ENCODE measurements at places on chromosomes 1 and 21. TPM values are rescaled to one million over a fixed set of nuclear protein-coding genes. Genes with fewer than 3 reads are reported as not detected.

GRCh38 chr1:74463333-74463988 lies 49.0 kb downstream of the LRRC53 start:
- no peak for DNase-seq

GRCh38 chr1:225418598-225418997 lies 9.2 kb downstream of the LBR start:
- no peak for DNase-seq

DNA sequence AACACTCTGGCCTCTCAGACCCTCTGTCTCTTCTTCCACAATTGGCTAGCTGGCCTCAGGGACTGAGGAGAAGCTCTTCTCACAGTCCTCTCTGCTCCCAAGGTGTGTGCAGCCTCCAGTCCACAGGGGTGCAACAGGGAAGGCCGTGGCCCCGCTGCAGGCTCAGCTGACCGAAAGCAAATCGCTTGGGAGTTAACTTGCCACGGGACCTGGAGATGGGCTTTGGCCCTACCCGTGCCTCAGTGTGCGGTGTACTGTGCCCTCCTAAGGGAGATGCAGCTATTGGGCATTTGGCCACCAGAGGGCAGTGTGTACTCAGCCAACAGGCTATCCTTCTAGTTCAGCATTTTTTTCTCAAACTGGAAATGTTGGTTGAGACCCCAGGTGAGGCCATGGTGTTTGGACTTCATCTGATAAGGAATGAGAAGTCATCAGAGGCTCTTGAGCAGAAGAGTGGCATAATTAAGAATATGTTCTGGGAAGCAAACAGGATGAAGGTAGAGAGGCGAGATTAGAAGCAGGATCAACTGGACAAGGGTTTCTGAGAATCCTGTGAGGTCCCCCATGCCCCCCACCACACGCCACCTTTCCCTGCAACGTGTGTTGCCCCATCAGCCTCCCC lies 42.5 kb upstream of the TMEM125 start:
- DNase-seq: peak; percentile 82

GRCh38 chr1:11516961-11517635 lies 38.1 kb downstream of the DISP3 start:
- DNase-seq: no peak

NID1 gene
- 89.4 TPM for total RNA-seq

- peak; percentile 13 for DNase-seq
Observed at GRCh38 chr1:72845381-72845780, 563.0 kb upstream of the NEGR1 start.

DNA sequence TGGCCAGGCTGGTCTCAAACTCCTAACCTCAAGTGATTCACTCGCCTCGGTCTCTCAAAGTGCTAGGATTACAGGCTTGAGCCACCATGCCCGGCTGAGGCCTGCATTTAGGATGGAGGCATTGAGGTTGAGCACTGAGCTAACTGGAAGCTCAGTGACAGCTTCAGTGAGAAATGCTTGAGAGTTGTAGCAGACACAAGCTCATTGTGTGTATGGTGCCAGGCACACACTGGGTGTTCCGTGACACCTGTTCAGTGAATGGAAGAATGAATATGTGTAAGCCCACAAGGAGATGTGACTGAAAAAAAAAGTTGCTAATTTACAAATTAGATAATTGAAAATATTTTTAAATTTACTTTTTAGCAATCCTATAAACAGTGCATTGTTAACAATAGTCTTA lies 21.8 kb downstream of the LURAP1 start:
- DNase-seq: no peak

CCDC27 gene
- total RNA-seq: not detected

HHAT gene
- total RNA-seq: 14.4 TPM

FCRLB gene
- total RNA-seq: 0.23 TPM

CHTOP gene
- 69.4 TPM for total RNA-seq

F5 gene
- total RNA-seq: 154 TPM

CELSR2 gene
- total RNA-seq: 20.9 TPM

GBP1 gene
- total RNA-seq: 30.3 TPM

DNA sequence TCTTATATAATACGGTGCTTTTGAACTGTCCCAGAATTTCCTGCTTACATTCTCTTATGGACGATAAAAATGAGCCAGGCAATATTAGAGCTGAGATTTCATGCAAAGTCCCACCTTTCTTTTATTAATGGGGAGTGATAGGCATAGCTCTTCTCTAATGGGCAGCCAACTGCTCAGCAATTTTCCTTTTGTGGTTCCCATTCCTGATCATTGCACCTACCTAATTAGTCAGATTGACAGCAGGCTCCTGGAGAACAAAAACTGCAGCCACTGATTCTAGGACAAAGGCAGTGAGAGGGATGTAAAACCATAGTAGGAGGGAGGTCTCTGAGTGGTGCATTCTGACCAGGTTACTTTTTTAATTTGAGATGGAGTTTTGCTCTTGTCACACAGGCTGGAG lies 110.4 kb downstream of the UCK2 start:
- DNase-seq: no peak

SYNC gene
- 17.4 TPM for total RNA-seq

GRCh38 chr1:89632657-89633247 lies at the start of gene LRRC8C:
LRRC8C (plus strand) TSS chr1:89633120; CDS start chr1:89686474, 53,354 bp downstream.
- DNase-seq: peak; percentile 80

HSF2BP gene
- 0.26 TPM for total RNA-seq

- no peak for DNase-seq
Observed at GRCh38 chr1:145886816-145887215, 1.1 kb upstream of the ANKRD35 start.

GRCh38 chr1:201640624-201641023 lies 101.7 kb downstream of the NAV1 start:
- peak; percentile 48 for DNase-seq

DNA sequence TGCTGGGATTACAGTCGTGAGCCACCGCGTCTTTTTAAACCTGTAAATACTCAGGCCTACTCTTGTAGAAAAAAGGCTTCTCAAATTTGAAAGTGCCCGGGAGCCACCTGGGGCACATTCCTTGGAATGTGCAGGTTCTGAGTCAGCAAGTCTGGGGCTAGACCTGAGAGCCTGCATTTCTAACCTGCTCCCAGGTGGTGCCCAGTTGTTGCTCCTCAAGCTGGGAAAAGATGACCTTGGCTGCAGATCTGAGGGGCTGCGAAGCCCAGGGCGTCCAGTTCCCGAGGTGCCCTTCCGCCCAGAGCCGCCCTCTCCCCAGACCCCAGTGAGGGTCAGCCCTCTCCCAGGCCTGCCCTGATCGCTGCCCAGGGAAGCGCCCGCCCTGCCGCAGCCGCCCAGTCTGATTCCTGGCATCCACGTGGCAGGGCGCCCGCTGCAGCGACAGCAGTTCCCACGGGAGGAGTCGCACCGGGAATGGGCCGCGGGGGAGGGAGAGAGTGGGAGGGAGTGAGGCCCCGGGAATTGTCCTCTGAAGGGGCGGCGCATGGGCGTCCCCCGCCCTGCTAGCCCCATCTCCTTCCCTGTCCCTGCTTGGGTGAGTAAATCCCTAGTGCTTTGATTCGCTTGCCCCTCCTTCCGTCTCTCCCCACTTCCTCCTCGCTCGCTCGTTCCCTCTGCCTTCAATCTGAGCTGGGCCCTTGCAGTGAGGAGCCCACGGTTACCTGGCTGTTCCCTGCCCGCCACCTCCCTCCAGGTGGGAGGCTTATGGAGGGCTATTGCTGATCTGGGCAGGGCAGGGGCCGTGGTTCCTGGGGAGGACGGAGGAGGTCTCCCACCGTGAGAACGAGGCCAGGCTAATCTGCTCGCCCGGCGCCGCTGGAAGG lies 18.8 kb upstream of the TENT5B start:
- DNase-seq: peak; percentile 68

DNA sequence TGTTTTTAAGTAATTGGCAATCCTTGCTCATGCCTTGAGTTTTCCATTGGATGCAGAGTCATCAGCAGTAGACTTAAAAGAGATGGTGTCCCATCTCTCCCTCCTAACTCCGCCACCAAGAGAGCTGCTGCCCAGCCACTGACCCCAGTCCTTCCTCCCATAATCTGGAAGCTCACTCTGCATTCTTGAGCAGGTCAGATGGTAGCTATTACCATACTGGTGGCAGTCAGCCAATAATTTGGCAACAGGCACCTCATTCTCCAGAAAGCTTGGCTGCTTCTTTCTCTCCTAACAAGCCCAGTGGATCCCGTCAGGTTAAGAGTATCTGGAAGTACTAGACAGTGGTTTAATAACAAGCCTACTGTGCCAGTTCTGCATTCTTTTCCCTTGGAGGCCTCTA lies 272.1 kb downstream of the ZNF648 start:
- DNase-seq: no peak

DNA sequence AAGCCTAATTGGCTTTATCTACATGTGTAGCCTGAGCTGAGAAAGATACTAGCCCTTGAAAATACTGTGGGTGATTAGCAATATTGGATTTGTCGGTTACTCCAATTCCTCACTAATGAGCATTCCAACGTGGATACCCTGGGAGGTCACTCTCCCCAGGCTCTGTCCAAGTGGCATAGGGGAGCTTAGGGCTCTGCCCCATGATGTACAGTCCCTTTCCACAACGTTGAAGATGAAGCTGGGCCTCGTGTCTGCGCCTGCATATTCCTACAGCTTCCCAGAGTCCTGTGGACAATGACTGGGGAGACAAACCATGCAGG lies 2.6 kb downstream of the RCC1 start:
- no peak for DNase-seq

DNA sequence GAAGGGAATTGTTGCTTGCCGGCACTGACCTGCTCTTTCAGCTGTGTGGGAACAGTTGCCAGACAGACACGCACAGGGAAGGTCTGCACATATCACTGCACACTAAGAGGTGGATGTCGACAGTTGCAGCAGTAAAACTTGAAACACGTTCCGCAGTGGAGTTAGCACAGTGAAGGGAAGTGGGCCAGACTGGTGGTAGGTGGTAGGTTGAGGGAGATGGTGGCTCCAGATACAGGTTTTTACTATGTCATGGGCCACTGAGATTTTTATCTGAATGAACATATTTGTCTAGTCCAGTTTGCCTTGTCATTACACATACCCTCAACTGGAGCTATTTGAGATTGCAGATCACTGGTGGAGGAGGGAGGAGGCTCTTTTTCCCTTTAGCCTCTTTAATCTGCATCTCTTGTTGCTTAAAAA lies 13.5 kb downstream of the MRPS6 start:
- no peak for DNase-seq

DNA sequence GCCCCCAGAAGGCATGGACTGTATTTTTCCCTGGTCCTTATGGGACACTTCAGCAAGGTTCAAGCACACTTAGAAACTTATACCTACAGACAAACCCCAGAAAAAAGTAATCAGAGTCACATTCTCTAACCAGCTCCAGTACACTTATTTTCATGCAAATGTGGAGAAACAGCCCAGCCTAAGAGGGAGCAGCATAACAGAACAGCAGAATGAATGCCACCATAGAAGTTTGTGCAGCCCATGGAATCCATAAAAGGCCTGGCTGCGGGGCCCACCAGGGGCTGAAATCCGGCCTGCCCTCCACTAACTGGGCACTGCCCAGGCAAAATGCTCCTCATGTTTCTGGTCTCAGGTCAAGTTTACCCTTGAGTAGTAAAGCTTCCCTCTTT lies 60.4 kb upstream of the ATP1A1 start:
- DNase-seq: no peak

GRCh38 chr1:10615932-10616671 lies 141.4 kb downstream of the PEX14 start:
- no peak for DNase-seq

DNA sequence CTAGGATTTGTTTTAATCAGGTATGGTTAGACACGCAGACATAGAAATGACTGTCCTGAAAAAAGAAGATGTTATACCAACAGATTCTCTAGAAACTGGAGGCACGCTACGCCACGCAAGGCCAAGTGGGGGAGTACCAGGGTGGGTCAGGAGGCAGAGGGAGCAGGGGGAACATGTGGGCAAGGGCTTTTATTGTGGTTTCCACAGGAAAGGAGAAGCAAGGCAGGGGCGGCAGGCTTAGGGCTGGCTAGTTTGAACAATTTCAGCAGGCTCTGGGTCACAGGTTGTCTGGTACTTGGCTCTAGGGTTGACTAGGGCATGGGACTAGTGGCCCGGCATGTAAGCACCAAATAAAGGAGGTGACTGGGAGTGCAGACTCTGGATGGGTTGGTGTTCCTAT lies 7.2 kb downstream of the MTARC2 start:
- no peak for DNase-seq

DNA sequence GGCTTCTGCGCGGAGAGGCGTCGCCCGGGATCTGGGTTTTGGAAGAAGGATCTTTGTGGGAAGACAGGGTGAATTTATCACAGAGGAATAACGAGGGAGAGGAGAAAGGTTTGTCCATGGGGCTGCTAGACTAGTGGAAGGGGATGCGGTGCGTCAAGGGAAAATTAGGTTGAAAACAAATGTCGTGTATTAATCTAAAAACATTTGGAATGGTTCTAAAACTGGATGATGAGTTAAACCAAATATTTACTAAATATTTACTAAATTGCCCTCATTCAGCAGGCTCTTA lies 647 bp downstream of the RO60 start:
- no peak for DNase-seq

AHDC1 gene
- total RNA-seq: 61.6 TPM

- DNase-seq: no peak
Observed at GRCh38 chr1:40860706-40861223, 1.4 kb downstream of the CITED4 start.

GRCh38 chr1:87335175-87335884 lies 6.7 kb downstream of the LMO4 start:
- peak; percentile 66 for DNase-seq

DNA sequence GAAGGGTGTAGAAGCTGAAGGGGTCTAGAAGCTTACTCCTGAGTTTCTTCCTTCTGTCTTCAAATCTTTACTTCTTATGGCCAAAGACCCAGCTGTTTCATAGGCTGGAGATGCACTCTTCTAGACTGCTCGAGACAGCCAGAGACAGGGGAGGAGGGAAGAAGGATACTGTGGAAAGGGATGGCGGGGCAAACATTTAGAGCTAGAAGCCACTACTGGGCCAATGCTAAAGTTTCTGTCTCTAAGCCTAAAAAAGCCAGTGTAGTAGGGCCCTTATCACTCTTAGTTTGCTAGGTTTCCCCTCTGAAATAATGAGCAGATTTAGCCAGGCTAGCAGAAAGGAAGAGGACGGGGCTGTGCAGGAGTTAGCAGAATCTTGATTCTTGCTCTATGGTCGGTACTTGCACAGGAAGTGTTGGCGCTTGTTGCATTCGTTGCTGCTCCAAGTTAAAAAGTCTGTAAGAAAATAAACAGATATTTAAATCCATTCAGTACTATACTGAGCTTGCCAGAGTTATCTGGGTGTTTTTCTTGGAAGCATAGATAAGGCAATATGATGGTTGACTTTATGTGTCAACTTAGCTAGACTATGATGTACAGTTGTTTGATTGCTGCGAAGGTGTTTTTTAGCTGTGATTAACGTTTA lies 16.9 kb downstream of the REG4 start:
- no peak for DNase-seq

DNA sequence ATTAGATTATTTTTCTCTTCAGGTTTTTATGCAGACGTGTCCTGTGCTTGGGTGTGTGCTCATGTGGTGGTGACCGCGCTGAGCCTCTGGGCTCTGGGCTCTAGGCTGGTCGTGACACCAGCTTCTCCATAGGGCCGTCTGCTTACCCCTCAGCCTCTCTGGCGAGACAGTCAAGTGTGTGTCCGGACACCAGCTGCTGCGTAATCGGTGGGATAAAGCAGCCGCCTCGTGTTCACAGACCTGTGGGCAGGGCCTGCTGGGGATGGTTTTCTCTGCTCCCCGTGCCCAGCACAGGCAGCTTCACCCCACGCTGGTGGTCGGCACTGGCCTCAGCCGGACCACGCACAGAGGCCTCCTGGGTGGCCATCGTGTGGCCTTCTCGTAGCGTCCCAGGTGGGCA lies 33.6 kb upstream of the DIP2A start:
- no peak for DNase-seq

- DNase-seq: no peak
Observed at GRCh38 chr1:231618609-231619256, 7.9 kb upstream of the DISC1 start.
